ENCODE measurements at places on chromosomes 16 and 17. TPM values are rescaled to one million over a fixed set of nuclear protein-coding genes. Genes with fewer than 3 reads are reported as not detected.

DNA sequence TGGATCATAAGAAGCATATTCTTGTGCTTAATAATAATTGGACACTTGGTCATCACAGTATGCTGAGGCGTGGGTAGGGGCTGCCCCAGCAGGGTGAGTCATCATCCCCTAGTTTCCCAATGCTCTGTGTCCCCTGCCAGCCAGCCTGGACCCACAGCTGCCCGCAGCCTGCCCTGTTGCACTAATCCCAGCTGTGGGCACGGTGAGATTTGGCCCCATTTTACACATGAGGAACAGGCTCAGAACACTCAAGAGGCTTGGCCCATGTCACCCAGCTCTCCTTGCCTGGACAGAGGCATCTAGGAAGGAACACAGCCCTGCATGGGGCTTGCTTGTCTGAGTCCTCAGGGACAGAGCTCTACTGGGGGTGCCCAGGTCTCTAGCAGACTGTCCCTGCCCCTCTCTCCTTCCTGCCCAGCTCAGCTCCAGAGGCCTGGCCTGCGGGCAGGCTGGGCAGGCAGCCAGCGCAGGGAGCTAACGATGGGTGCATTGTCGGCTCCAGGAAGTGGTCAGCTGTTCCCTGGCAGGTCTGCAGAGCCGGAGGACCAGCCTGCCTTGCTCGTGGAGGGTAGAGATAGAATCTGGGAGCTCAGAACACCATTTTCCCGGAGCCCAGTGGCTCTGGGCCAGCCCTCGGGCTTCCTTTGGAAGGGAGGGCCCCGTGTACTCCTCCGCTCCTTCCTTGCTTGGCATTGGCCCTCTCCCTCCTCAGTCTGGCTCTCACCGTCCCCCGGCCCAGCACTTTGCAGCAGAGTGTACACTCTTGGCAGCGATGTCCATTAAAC lies 189.4 kb downstream of the RAB11FIP4 start:
- DNase-seq, result no peak

The ZSCAN10 gene
- 0.48 TPM for total RNA-seq

GRCh38 chr17:57480438-57481196 lies 224.3 kb downstream of the MSI2 start:
- DNase-seq, result no peak

- DNase-seq, result no peak
These were observed 2.6 kb upstream of the ADORA2B start for GRCh38 chr17:15942207-15942833.

- no peak for DNase-seq
These were observed 58.9 kb downstream of the TK2 start for GRCh38 chr16:66490774-66491715.

DNA sequence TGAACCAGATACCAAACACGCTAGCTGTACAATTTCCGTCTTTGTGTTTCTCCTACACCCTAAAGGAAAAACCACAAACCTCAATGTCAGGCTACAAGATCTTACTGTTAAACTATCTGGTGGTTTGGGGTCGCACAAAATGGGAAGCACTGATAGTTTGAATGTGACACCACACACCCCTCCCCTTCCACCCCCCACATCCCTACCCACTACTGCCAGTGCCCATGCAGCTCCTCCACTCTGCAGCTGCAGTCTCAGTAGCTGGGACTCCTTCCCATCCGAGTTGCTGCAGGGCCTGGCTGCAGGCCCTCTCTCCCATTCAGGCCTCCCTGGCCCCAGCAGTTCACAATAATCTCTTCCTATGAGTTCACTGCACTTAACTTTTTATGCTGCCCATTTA lies 18.4 kb downstream of the TRAP1 start:
- DNase-seq, result no peak

The CES5A gene
- not detected for total RNA-seq

- no peak for DNase-seq
These were observed 20.0 kb downstream of the ABHD15 start for GRCh38 chr17:29546830-29547229.

The ITGB3 gene
- total RNA-seq, result not detected

DNA sequence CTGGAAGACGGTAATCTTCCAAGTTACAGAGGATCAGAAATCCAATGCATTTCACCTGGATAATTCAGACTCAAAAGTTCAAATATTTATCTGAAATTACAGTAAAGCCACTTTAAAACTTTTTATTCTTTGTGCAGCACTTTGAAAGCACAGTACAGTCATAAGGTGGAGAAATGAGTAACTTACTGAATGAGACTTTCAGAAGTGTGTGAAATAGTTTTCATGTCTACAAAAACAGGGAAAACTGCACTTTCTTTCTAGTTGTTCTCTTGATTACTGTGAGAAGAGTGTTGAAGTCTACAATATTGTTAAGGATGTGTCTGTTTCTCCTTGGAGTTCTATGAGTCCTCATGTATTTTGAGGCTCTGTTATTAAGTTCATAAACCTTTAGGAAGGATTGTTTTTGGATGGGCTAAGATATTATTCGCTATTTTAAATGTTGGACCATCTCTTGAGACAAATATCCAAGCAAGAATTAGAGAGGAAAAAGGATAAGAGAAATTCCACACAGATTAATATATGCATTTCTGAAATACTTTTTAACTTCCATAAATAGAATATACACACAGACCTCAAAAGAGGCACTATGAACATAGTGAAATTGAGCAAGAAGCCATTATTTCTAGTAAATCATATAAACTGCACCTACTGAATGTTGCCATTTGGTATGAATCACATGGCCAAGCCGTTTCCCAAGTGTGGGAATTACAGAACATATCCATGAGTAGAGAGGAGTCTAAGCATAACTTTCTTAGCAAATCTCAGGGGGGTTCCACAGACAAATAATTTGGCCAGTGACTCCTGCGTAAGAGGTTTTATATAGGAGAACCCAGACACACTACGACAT lies 83.6 kb upstream of the PLEKHM1 start:
- DNase-seq, result no peak

GRCh38 chr17:56635641-56636040 lies 42.1 kb downstream of the NOG start:
- no peak for DNase-seq

DNA sequence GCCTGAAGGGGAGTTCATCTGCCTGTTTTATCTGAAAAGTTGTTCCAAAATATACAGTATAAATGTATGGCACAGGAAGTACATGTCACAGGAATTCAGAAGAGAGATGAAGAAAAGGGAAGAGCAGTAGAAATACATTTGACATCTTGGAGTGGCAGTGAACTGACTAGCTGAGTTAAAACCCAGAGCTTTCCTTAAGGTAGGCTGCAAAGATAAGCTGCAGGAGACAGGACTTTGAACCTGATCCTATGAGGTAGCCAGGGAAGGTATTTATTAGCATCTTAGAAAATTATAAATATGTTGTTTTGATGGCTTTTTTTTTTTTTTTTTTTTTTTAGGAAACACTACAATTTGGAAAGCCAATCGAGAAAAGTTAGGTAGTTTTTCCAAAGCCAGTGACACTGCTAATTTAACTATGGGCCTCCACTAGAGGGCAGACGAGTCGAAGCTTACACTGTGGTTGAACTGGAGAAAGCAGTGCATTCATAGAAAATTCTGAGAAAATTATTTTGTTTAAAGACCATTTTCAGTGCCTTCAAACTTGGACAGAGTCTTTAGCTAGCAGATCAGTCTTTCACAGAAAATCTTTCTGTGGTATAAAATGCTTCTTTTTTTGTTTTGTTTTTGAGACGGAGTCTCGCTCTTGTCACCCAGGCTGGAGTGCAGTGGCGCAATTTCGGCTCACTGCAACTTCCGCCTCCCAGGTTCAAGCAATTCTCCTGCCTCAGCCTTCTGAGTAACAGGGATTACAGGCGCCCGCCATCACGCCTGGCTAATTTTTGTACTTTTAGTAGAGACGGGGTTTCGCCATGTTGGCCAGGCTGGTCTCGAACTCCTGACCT lies 122.3 kb downstream of the SSH2 start:
- peak; percentile 71 for DNase-seq

DNA sequence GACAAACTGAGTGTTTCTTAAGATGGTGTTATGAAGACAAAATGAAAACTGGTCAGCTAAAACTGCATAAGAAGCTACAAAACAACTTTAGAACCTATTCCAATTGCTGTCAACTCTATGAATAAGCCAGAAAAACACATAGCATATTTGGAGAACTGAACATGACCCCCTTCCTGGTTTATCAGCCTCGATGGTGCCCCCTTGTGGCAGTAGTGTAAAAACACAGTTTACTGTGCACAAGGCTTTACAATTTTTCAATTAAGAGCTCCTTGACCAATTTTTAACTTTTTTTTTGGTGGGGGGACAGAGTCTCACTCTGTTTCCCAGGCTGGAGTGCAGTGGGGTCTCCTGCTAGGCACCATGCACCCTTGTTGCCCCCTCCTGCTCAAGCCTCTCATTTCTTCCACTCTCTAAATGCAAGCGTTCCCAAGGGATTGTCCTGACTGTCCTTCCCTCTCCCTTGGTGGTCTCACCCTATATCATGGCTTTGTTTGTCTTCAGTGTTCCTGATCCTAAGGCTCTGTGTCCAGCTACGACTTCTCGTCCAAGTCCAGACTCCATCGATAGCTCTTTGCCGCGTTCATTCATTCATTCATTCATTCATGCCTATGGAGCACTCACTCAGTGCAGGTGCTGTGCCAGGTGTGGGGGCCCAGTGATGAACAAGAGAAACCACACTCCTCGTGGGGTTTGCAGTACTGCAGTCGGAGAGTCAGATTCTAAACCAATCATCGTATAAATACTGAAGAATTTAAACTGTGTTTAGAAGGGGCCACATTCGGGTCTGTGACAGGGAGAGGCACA lies 7.5 kb downstream of the EIF1 start:
- DNase-seq, result peak; percentile 80

GRCh38 chr17:45398800-45399199 lies 33.9 kb downstream of the ARHGAP27 start:
- DNase-seq, result no peak

The KRTAP4-3 gene
- not detected for total RNA-seq

- no peak for DNase-seq
These were observed 9.8 kb upstream of the MED11 start for GRCh38 chr17:4721203-4722135.

The BCL6B gene
- 1.4 TPM for total RNA-seq

GRCh38 chr17:76504117-76504516 lies 2.9 kb upstream of the RHBDF2 start:
- DNase-seq, result no peak

DNA sequence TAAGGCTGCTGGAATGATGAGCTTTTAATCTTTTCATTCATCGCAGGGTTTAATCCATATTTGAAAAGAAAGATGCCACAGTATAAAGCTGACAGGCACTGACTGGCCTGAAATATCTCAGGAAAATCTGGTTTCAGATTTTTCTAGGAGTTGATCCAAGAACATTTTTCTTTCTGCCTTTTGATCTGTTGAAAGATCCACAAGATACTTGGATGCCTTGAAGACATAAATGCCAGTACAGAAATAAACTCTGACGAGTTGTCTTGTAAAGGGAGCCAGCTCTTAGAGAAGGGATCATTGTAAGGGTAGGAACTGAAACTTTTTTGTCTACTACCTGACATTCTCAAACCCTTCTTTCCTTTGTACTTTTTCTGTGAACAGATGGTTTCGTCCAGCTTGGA lies 25.4 kb upstream of the KRT20 start:
- DNase-seq, result no peak

GRCh38 chr16:4496305-4496704 lies 20.1 kb downstream of the HMOX2 start:
- no peak for DNase-seq

The FGF11 gene
- 4.9 TPM for total RNA-seq

- peak; percentile 30 for DNase-seq
These were observed 116.9 kb upstream of the CACNG3 start for GRCh38 chr16:24139282-24139681.

The HCRT gene
- total RNA-seq, result not detected

- DNase-seq, result no peak
These were observed 7.5 kb downstream of the TIMP2 start for GRCh38 chr17:78917451-78918275.

- no peak for DNase-seq
These were observed 43.1 kb upstream of the SEC14L1 start for GRCh38 chr17:77097631-77098180.

DNA sequence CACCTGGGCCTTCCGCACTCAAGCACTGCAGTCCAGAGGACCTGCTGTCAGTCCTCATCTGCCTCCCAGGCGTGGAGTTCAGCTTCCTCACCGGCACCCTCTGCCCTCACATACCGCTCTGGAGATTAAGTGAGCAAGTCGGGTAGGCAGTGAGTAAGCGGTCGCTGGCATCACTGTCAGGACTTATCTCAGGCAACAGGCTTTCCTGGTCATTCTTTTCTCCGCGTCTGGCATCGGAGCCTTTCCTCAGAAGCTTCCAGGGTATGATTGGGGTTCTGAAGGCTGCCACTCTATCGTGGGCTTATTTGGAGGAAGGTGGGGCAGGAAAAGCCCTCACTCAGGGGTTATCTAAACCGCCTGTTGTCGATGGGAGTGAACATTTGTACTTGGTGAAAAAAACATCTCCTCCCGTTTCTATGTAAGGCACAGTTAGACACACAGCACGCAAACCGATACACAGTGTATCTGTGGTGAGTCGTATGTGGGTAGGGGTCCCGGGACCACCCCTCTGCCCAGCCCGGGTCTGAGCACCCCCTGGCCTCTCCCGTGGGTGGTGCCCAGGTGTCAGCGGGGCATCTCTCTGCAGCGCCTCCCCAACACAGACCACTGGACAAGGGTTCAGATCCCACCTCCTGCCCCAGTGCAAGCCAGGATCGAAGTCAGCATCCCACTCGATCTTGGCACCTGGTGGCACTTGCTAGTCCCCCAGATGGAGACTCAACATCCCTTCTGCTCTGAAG lies 92.5 kb upstream of the PLCG2 start:
- DNase-seq, result no peak

The BEAN1 gene
- total RNA-seq, result not detected

The EEF2K gene
- total RNA-seq, result 23.9 TPM

DNA sequence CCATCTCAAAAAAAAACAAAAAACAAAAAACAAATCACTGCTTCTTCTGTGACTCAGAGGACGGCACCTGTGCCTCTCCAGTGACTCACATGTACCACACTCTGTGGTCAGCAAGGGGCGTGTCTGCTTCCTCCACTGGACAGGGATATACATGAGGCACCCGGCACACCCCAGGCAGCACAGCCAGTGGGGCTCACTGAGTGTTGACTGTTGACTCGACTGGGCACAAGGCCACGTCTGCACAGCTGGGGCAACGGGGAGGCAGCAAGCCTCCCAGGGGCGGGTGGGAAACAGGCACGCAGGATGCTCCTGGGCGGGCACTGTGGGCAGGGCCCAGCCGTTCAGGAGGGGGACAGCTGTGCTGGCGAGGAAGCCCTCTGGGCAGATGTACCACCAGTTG lies 64.1 kb downstream of the TIMM22 start:
- DNase-seq, result peak; percentile 57

DNA sequence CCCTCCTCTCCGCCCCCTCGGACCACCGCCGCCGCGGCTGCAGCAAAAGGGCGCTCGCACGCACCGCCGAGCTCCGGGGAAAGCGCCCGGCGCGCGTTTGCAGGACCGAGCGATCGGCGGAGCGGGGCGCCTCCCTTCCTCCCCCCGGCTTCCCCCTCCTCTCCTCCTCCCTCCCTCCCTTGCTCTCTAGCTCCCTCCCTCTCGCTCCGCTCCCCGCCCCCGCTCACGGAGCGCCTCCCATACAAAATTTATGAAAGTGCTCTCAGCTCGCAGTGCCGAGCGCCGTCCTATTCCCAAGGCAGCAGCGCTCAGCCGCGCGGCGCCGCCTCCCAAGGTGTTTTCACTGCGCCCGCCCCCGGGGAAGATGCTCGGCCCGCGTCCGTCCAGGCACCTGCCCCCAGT lies at the start of gene RTN4RL1:
Gene RTN4RL1 (minus strand): TSS at position 115 of the 402 bp plus-strand sequence. CDS start 469 bp downstream, outside the sequence.
- DNase-seq, result peak; percentile 58

The NDUFAB1 gene
- total RNA-seq, result 73.5 TPM

GRCh38 chr16:78045865-78046581 lies 23.7 kb downstream of the CLEC3A start:
- peak; percentile 43 for DNase-seq
